Activated naive CD8-positive, alpha-beta T cell treated with anti-CD3 and anti-CD28 coated beads, Interleukin-2, amount 50 U/mL, for 16 hours (primary cell): ENCODE measurements at places on chromosomes 12 and 14.

DNA sequence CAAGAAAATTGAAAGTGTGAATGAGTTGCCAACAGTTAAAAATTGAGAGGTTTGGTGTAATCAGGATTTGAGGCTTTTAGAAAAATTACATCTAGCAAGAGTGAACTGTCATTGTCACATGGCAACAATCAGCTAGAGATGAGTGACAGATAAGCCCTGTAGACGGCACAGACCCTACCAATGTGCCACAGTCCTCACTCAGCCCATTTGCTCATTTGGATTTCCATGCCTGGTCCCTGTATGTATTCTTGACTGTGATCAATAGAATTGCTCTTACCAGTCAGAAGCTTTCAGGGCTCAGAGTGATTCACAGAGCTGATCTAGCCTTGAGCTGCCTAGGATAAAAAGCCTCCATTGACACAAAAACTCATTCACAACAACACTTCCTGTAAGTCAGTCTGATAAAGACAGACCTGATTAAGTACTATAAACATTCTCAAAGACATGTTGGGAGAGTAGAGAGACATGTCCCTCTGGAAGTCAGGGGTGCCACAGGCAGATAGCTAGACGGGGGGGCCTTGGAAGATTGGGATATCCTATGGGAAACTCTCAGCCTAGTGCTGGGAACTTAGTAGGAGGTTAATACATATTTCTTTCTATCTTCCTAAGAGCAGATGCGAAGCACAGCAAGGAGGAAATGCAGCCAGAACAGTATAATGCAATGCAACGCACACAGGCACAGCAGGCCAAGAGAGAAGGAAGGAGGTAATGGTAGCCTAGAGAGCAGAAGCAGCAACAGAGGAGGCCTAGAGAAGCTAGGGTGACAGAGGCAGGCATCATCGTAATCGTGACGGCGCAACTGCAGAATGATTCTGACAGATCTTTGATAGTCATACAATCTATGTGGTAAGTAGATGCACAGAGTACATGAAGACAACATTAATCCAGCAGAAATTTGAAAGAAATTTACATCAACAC is 2.0 kb upstream of the PELI2 start:
- DNase-seq, result no peak

- DNase-seq, result no peak
Measured at GRCh38 chr14:74684434-74684833, 28.4 kb downstream of the AREL1 start.

DNA sequence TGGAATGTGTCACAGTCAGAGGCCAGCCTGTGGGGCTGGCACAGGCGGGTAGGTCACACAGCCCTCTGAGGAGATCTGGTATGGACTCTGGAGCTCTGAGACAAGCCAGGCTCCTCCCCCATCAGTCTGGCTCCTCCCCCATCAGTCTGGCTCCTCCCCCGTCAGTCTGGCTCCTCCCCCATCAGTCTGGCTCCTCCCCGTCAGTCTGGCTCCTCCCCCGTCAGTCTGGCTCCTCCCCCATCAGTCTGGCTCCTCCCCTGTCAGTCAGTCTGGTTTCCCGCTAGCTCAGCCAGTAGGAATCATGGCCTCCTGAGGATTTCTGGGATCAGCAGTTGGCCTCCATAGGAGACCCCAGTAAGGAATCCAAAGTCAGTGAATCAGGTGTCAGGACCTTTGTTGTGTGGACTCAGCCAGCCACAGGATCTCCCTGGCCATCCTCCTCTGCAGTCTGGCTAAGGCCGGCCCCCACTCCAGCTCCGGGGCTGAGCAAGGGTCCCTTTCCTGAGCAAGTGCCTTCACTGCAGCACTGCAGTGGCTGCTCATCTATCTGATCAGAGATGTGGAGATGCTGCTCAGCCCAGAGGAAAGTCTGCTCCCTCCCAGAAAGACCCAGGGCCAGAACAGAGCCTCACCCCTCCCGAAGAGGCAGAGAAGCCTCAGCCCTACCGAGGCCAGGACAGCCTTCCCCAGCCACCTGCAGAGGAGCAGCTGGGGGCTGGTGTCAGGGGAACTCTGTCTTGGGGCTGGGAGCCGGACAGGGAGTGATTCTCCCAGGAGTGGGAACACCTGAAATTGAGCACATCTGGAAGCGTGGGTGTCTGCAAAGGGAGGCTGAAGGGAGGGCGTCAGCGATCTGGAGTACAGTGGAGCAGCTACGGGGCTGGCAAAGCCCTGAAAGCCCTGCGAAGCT is 35.7 kb downstream of the IQSEC3 start:
- DNase-seq, result no peak

DNA sequence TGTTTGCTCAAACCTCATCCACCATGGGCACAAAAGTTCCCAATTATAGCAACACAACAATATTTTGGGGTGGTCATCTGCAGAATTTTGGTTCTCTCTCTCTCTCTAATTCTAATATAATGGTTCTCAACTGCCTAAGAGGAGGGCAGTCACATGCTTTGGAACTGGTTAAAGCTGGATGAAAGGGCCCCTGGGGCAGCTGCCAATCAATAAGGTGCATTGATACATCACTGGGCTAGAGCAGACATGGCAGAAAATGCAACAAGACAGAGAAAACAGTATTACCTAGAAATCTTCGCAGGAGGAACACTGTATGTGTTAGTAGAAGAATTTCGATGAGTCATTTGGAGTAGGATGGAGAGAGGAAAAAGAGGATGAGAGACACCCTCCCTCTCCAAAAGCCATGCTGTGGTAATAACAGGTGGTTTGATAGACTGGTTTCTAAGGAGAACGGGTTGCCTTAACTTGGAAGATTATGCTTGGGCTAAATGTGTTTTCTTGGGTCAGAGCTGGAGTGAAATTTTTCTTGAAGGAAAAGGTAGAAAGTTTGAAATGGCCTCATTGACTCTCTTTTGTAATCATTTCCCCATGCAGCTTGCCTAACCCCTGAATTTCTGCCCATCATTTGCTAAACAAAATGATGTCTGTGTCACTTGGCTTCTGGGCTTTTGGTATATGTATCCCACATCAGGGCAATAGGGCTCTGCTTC is 67.1 kb upstream of the HIF1A start:
- no peak for DNase-seq

DNA sequence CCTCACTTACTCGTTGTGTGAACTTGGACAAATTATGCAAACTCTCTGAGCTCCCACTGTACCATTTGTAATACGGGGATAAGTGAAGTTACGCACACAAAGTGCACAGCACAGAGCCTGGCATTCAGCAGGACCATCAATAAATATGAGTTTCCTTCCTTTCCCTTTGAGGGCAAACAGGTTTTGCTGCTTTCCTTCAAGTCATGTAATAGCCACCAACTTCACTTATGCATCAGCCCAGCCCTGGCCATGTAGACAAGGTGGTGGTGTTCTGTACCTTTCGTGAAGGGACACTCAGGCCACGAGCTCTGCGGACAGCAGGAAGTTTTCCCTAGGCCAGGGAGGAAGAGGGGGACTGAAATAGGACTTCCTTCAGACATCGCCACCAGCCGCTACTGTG is 272.7 kb downstream of the CACNA1C start:
- DNase-seq, result no peak

- no peak for DNase-seq
Measured at GRCh38 chr14:104898870-104899510, 25.7 kb upstream of the PLD4 start.

GRCh38 chr12:118694128-118694775 is 287.1 kb upstream of the SRRM4 start:
- DNase-seq, result no peak

- no peak for DNase-seq
Measured at GRCh38 chr14:99716091-99716849, 32.2 kb downstream of the CYP46A1 start.

GRCh38 chr12:116610971-116611541 is 51.9 kb downstream of the MAP1LC3B2 start:
- no peak for DNase-seq

DNA sequence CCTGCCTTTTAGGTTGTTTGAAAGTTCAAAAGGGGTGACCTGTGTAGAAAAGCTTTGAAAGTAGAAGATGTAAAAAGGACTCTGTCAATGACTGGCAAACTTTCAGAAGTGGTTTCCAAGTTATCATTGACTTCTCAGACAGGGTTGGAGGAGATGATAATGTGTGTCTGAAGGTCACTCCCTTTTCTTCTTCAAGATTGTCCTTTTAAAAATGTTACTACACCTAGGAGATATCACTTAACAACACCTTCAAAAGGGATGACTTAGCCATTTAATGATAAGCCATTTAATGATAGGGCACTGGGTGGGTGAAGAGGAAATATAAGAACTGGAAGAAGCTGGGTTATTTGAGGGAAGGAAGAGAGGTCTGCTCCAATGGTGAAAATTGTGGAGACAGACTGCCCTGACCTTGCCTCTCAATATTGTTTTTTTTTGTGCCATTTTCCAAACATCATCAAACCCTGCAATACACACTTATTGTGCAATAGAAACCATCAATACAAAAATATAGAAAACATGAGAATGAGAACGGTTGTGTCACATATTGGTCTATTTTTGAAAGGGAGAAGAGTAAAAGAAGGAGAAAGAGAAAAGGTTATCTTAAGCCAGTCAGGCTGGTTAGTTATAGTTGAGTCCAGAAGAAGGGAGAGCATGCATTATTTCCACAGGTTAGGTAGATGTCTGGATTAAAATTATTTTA is 38.8 kb downstream of the BEST3 start:
- no peak for DNase-seq

GRCh38 chr12:124819525-124819924 is 44.1 kb downstream of the SCARB1 start:
- no peak for DNase-seq

- no peak for DNase-seq
Measured at GRCh38 chr14:56995010-56995409, 184.7 kb upstream of the OTX2 start.

DNA sequence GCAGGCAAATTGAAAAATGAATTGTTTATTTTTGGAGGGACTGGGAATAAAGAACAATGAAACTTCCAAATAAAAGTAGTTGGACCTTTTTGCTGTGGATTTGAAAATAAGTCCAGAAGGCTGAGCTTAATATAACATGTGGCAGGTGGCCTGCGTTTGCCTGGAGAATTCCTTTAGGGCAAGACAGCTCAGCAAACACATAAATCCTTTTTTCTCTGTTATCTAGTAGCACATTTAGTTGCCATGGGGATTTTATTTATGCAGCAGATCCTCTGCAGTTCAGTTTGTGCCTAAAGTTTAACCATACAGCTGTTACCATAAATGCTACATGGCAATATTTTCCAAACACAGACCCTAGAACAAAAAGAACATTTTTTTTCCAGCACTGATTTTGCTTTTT is 180.0 kb downstream of the NPAS3 start:
- no peak for DNase-seq

DNA sequence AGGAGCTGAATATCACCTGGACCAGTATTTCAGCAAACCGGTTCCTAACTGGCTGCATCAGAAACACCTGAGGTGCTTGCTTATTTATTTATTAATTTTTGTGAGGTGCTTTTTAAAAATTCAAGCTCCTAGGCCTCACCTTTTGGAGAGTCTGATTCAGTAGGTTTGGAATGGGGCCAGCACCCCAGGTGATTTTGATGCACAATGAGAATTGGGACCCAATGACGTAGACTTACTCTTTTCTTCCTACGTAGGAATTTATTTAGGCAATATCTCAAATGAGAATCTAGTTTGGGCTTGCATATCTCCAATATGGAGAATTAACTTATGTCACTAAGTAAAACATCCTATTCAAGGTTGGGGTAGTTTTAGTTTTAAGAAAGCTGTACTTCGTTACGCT is 7.3 kb downstream of the YEATS4 start:
- DNase-seq, result no peak

DNA sequence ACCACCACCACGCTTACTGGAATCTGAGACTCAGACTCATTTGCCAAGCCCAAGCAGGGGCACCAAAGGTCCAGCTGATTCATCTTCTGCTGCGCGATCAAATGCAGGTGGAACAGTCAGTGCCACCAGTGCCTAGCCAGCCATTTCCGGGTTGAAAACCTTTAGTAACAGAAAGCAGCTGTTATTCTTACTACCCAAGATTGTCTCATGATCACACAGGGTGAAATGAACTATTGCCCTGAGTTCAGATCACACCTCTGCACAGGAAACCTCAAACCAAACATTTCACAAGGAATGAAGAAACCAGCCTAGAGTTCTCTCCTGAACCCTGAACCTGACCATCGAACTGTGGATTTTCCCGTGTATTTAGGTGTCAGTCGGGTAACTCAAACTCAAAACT is 88.9 kb downstream of the RIMBP2 start:
- DNase-seq, result no peak

DNA sequence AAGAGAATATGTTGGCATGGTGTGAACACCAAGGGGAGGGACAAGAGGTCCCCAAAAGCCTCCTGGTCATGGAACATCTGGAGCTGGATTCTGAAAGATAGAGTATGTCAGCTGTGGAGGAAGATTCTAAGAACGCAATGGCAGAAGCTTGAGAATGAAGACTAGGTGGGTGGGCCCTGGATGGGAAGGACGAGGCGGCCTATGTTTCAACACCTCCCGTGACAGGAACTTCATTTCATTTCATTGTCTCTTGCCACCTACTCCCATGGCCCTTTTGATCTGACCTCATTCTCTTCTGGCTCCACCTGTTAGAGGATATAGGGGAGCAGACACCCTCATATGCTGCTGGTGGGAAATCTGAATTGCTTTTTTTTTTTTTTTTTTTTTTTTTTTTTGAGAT is 3.3 kb downstream of the UNG start:
- DNase-seq, result no peak

GRCh38 chr14:23729720-23730387 is 93.7 kb downstream of the DHRS2 start:
- DNase-seq, result no peak

DNA sequence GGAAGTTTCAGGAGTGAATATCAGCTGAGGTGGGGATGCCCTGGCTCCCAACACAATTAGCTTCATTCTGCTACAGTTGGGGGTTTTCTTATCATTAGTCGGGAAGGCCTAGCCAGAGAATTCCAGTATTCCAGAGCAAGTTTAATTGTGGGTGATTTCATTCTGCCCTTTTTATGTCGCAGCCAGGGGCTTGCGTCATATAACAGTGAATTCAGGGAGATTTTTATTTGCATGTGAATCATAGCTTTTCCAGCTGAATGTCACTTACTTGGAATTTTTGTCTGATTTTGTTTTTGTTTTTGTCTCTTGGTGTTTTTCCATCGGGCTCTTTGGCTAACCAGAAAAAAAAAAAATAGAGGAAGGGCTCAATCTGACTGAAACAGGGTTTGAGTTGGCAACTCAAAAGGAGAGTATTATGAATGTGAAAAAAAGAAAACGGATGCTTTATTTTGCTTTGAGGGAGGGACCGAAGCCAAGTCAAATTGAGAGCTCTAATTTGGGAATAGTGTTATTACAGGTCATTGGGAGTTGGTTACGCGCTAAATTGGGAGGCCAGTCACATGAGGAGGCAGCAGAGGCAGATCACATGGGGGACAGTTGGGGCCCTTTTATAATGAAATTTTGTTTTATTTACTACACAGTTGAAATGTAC is 119.4 kb downstream of the SAMD4A start:
- DNase-seq, result no peak

GRCh38 chr12:115370650-115371049 is 686.7 kb upstream of the TBX3 start:
- no peak for DNase-seq

DNA sequence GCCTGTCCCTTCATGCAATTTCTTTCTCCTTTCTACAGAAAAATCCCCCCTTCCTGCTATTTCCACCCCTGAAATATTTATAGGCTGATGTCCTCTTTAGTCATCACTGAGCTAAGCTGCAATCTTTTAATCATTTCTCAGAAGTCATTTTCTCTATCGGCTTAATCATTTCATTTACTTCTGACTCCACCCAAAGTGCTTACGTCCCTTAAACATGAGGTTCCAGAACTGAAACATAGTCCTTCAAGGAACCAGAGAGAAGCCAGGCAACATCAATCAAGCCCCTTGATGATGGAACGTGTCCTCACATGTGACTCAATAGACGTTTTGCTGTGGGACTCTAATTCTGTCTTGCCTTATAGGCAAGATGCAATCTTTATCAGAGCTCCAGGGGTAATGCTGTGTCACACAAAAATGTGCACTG is 148.7 kb upstream of the KRR1 start:
- no peak for DNase-seq
